HS-27A (cell line): ENCODE measurements at places on chromosomes 6 and 20.

GRCh38 chr6:34506718-34507117 lies 40.8 kb downstream of the PACSIN1 start:
- DNase-seq, result no peak

GRCh38 chr20:43827940-43828562 lies 86.6 kb upstream of the TOX2 start:
- no peak for DNase-seq

DNA sequence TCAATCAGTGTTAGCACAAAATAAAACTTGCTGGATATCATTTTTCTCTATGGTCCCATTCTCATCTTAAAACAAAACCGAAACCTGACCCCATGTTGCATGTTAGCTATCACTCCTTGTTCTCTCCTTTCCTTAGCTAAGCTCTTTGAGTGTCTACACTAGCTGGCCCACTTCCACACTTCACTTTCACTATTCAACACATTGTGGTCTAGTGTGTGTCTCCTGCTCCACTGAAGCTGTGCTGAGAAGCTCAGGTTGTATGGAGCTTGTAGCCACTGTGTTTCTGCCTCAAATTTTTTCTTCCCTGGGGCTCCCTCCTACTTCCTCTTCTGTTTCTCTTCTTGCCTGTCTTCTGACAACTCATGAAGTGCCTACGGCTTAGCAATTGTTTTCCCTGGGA lies 223.0 kb downstream of the NKAIN2 start:
- no peak for DNase-seq

DNA sequence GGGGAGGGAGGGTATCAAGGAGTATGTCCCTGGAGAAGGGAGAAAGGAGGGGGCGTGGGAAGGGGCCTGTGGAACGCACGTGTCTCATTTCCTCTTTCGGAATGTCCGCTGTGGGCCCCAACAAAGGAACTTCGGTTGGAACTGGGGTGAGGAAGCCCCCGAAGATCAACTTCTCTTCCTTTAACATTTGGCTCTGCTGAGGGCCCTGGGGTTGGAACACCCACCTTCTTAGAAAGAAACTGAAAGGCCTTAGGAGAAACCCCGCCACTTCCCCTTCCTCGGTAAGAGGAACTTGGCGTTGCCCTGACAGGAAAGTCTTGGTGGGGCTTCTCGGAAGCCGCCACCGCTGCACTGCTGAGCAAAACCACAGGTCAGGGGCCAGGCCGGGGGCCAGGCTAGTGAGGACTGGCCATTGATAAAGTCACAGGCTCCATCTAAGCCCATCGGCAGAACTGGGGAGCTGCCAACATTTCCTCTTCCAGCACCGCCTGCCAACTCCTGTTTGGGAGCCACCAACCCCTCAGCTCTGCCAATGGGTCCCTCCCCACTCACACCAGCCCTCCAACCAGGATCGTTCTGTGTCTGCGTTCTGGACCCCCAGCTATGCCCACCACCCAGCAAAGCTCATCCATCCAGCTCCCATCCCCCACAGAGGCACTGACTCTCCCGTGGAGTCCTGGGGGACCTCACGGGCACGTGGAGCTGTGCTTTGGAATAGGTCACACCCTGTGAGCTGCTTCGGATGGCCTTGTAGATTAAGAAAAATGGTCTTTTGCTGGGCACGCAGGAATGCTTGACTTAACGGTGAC lies 44.8 kb downstream of the FGD2 start:
- no peak for DNase-seq

GRCh38 chr6:33312361-33313104 lies 1.3 kb downstream of the TAPBP start:
- no peak for DNase-seq

DNA sequence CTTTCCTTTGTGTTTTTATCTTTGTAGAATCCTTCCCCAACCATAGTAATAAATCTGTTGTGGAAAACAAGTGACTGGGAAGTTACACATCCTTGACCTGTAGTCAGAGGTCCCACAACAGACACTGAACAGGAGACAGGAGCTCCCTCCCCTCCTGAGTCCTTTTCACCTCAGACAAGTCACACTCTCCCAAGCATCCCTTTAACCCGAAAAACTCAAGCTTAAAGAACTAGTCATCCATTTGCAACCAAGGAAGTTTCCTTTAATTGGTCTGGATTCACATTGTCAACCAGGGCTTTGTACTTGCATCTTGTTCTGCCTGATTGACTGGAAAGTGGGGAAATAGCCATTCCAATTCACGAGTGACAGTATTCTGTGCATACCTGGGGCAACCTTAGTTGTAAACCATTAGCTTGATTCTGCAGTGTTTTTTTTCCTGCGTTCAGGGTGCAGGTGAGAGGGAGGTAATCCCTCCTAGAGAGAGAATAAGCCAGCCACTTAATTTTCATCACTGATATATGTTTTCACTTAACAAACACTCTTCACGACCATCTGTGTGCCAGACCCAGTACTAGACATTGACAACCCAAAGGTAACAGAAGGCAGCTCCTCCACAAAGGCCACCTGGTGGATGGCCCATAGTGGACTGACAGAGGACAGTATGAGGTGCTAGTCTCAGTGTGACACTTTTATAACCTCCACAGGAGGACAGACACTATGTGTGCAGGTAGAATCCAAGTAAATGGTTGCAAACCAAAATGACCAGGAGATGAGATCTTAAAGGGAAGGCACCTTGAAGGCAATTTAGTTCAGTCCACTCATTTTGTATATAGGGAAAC lies 112.4 kb downstream of the SLX4IP start:
- no peak for DNase-seq

DNA sequence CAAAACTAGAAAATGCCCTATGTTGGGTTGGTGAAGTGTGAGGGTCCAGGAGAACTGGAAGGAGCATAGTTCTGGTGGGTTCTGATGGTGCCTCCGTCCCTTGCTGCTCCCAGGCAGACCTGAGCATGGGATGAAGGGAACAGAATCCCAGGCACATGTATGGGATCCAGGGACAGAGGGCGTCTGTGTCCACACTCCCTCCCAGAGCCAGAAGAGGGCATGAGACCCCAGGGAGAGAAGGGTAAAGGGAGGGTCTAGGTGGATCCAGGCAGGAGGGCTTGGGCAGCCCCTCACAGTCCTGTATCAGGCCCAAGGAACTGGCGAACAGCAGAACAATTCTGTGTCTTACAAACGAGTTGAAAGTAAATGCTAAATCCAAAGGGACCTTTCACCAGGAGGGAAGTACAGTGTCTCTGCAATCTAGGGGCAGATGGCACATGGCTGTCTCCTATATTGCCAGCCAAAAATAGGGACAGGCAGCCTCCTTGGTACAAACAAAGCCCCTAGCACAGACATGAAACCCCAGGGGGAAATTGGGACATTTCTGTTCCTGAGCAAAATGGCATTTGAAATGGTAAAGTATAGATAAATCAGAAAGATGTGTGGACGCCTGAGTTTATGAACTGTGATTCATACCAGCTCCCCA lies 2.5 kb upstream of the BPIFA1 start:
- no peak for DNase-seq

- DNase-seq, result no peak
Measured at GRCh38 chr6:115514656-115515055, 546.0 kb downstream of the FRK start.

DNA sequence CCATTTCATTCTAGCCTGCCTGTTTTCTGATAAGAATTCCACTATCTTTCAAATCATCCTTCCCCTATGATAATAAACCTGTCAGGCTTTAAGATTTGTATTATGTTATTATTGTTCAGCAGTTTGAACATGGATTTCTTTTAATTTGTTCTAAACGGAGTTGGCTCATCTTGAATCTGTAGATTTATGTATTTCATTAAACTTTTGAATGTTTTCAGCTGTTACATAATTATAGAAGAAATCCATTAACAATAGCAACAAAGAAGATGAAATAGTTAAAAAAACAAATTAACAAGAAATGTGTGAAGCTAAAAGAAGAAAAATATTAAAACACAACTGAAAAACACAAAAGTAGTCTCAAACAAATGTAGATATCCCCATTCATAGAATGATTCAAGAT lies 223.7 kb upstream of the RUNX2 start:
- no peak for DNase-seq

GRCh38 chr20:51979226-51979625 lies 176.9 kb upstream of the SALL4 start:
- DNase-seq, result no peak

GRCh38 chr6:87094576-87094975 lies 330 bp downstream of the CGA start:
- DNase-seq, result no peak

DNA sequence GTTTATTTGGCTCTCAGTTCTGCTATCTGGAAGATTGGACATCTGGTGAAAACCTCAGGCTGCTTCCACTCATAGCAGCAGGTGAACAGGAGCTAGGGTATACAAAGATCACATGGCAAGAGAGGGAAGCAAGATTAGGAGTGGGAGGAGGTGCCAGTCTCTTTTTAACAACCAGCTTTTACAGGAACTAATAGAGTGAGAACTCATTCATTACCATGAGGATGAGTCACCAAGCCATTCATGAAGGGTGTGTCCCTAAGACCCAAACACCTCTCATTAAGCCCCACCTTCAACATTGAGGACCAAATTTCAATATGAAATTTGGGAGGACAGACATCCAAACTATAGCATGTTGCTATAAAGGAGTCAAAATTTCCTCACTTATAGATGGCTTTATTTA lies 85.4 kb upstream of the HCRTR2 start:
- no peak for DNase-seq

GRCh38 chr20:58880441-58880840 lies 27.9 kb downstream of the GNAS start:
- no peak for DNase-seq

DNA sequence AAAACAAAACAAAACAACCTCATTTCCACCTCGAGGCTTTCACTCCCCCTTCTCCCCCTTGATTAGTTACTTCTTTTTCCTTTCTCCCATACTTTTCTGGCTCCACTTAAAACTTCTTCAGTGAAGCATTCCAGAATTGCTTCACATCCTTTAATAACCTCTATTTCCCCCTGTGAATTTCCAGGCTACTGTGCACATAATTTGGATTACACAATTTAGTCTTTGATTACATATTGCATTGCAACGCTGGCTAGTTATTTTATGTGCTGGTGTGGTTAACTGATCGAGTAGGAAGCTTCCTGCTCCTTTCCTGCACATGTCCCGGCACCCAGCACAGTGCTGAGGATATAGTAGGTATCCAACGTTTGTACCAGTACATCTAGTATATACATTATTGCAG lies 28.1 kb upstream of the EEF1E1 start:
- DNase-seq, result no peak

DNA sequence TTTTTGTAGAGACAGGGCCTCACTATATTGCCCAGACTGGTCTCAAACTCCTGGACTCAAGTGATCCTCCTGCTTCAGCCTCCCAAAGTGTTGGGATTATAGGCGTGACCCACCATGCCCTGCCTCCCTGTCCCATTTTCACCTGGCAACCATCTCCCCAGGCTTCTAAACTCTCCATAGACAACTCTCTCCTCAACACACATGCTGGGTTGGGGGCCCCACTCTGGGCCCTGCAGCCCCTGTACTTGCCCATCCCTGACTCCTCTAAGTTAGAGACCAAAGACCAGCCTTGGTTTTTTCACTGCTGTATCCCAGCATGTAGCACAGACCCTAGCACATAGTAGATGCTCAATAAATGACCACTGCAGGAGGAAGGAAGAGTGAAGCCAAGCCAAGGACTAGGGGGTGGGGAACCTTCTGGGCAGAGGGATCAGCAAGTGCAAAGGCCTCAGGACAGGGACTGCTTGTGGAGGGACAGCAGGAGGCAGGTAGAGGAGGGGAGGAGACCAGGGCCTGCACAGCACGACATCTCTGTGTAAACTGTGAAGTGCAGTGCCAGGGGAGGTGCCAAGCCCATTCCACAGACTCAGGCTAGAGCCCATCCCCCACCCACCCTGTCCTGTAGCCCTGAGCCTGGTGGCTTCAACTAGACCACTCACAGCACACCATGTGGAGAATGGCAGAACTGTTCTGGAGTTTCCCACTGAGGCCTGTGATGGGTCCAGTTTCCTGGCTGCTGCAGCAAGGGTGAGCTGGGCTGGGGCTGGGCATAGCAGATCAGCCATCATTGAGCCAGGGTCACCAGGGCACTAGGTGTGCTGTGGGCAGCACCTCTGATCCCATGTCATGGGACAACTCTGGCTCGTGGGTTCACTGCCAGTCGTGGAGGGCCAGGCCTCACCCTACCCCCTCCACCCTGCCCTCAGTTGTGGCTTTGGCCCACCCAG lies 3.4 kb upstream of the SRC start:
- DNase-seq, result no peak

GRCh38 chr6:152209211-152209610 lies 401.7 kb downstream of the ESR1 start:
- no peak for DNase-seq

- no peak for DNase-seq
Measured at GRCh38 chr6:125312478-125312877, 10.7 kb upstream of the HDDC2 start.

DNA sequence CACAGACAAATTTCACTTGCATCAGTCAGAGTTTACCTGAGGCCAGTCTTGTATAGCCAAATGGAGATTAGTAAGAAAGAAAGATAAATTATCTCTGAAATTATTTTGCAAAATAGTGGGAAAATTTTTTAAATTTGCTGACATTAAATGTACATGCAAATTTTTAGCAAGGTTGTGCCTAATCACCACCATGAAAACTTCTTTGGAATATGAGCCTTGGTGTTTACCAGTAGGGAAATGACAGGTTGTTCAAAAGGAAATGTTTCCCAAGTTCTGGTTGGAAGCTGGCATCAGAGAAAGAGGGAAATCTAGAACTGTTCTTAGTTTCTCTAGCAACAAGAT lies 34.4 kb upstream of the LOC128125822 start:
- no peak for DNase-seq

- no peak for DNase-seq
Measured at GRCh38 chr6:12171717-12172116, 118.4 kb upstream of the EDN1 start.

DNA sequence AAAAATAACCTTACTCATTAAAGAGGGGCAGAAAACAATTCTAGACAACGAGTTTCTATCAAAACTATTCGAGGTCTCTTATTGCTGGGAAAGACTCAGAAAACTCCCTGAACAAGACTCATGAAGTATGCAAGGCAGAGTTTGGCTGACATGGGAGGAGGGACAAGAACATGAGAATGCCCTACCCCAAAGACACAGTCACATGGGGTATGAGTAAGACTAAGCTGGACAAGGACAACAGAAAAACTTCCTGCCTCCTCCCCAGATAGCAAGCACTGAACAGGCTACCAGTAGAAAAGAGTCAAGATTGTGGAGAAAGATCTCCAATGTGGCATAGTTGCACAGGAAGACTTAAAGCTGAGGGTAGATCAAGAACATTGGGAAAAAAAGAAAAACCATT lies 39.7 kb upstream of the PHIP start:
- DNase-seq, result no peak

DNA sequence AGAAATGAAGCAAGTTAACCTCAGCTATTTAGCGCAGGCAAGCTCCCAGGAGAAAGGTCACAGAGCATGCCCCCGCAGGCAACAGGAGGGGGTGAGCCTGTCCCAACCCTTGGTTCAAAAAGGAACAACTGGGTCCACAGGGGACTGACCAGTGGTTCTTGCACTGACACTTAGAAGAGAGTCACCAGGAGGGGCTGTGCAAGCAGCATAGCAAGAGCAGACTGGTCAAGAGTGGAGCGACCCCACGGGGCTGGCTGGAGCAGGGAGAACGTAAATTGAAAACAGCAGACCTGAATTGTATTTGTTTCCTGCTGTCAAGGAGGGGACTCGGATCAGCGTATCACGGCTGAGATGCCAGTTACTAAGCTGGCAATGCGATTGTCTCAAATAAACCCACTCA lies 32.8 kb downstream of the GABRR1 start:
- DNase-seq, result no peak
